ENCODE measurements at places on chromosomes 5 and 9.

DNA sequence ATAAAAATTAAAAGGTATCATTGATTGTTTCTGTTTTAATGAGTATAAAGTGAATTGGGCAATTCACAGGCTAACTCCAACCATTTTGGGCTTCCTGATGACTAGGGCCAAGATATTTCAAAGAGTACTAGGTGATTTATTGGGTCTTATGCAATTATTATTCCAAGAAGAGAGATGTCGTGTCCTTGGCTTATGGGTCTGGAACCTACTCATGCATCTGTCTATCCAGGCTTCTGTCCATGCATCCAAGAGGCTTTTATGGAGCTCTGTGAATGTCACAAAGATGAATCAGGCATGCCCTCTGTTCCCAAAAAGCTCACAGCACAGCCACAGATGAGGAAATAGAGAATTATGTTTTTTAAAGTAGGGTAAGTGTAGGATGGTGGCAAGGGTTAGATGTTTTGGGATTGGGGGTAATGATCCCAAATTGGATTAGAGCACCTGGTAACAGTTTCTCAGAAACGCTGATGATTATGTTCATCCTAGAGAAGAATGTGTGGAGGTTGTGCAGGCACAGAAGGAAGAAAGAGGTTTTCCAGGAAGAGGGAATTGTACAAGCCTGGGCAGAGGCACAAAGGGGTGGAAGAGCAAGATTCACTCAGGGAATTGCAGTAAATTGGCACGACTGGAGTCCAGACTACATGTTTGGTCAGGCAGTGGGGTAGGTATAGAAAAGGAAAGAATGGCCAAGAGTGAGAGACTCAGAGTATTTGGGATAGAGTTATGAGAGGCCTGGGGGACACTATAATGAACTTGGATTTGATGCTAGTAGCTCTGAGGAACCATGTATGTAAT lies 83.0 kb upstream of the TNC start:
- DNase-seq, result no peak

GRCh38 chr5:100856462-100856861 lies 46.6 kb downstream of the ST8SIA4 start:
- DNase-seq, result no peak

DNA sequence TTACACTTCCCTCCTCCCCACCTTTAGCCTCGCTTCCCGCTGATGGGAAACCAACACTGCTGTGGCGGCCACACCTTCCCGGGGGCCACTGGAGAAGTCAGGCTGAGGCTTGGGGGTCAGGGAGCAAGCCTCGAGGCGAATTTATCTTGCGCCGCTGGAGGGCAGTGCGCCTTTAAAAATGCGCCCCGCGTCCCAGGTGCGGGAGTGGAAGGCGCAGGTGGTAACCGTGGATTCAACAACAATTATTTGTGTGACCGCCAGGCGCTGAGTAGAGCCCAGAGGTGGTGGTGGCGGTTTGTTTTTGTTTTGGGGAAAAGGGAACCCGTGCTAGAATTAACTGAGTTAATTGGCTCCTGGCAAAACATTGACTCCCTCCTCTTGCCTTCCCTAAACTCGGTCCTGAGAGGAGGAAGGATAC lies 1.1 kb downstream of the CFAP77 start:
- peak; percentile 71 for DNase-seq

GRCh38 chr9:136342181-136343120 lies 15.1 kb downstream of the GPSM1 start:
- peak; percentile 57 for DNase-seq

DNA sequence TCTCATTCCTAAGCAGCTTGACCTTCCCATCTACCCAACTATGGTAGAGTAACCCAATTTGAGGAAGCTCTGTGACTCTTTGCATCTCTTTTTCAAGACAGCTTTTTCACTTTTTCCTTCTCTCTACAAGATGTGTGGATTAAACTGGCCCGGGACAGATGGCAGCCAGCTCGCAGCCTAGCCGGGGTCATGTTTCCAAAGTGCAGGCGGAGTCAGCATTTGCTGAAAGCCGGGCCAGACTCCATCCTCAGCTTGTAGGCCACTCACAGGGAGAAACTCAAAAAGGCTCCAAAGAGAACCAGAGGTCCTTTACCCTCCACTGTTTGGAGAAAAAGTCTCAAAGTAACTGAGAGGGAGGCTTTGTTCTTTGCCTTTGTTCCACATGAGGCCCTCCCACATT lies 286.8 kb upstream of the PANK3 start:
- no peak for DNase-seq
